ENCODE measurements at places on chromosomes 5 and 9.

- no peak for DNase-seq
Measured at GRCh38 chr9:110027671-110028081, 180.3 kb downstream of the C9orf152 start.

DNA sequence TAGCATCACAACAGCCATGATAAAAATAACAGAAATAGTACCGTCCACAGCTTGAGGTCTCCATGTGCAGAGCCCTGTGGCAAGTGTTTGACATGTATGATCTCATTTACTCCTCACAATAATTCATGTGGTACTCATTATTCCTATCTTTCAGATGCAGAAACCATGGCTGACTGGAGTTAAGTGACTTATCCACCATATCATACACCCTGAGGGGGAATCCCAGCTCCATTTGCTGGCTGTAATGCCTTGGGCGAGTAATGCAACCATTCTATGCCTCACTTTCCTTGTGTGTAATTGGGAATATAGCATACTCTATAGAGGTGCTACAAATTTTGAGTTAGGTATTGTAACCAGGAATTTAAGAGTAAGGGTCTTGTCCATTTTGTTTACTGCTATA lies 347.0 kb upstream of the CLINT1 start:
- DNase-seq: no peak

GRCh38 chr9:14722391-14723035 lies at the start of gene CER1:
TSS of gene CER1 (minus strand) at chr9:14722733. CDS start at chr9:14722672, 61 bp downstream.
- no peak for DNase-seq

DNA sequence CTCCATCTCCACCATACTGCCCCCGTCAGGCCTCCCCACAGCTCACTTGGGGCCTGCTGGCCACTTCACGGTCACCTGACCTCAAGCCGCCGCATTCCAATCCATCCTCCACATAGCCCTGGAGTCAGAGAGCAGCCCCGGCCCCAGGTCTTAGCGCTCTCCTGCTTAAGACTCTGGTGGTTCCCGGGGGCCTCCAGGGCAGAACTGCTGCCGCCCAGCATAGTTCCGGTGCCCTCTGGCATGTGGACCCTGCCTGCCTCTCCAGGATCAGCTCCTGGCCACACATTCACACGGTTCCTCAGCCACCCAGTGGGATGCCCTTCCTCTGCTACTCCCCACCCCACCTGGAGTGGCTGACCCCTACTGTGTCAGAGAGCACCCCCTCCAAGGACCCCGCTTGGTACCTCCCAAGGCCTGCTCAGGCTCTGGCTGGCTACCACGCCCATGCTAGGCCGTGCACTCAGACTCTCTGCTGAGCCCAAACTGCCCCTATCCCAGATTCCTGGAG lies 8.7 kb downstream of the PHYKPL start:
- DNase-seq: no peak

DNA sequence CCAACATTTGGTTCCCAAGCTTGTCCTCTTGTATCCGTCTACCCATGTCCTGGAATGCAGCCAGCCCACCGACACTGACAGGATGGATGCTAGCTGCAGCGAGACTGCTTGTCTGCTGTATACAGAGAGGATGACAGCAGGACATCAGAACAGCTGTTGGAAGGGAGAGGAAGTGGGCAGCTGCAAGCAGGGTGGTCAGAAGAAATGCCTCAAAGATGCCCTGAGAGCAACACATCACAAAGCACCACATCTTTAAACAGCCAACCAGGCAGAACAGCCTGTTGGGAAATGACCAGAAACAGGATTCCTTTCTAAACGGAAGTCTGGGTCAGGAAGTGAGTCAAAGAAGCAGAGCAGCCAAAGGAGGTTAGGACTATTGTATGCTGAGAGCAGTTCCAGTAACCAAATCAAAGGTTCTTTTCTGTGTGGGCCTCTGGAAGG lies 219.1 kb downstream of the NDUFS4 start:
- no peak for DNase-seq

DNA sequence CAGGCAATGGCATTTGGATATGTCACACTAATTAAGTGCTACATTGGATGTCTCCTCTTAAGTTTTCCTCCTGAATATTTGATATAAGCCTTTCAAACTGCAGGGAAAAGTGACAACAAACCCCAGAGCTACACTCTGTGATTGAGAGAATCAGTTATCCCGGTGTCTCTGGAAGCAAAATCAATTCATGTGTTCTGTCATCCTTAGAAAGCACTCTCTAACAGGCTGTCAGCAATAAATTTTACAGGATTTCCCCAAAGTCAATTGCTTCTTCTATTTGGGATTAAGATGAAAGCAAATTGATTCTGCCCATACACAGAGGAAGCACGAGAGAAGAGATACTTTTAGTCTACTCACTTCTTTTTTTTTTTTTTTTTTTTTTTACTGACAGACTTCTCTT lies 332.4 kb downstream of the CDH18 start:
- DNase-seq: no peak

- no peak for DNase-seq
Measured at GRCh38 chr9:4042991-4043390, 256.9 kb downstream of the GLIS3 start.

- DNase-seq: no peak
Measured at GRCh38 chr5:105956456-105957196, 1714.1 kb downstream of the EFNA5 start.

Data from effector CD4-positive, alpha-beta T cell (primary cell).